ENCODE measurements at places on chromosomes 2 and 18.

- DNase-seq = no peak
Measured at GRCh38 chr18:49094979-49095632, 144.3 kb upstream of the SMAD7 start.

DNA sequence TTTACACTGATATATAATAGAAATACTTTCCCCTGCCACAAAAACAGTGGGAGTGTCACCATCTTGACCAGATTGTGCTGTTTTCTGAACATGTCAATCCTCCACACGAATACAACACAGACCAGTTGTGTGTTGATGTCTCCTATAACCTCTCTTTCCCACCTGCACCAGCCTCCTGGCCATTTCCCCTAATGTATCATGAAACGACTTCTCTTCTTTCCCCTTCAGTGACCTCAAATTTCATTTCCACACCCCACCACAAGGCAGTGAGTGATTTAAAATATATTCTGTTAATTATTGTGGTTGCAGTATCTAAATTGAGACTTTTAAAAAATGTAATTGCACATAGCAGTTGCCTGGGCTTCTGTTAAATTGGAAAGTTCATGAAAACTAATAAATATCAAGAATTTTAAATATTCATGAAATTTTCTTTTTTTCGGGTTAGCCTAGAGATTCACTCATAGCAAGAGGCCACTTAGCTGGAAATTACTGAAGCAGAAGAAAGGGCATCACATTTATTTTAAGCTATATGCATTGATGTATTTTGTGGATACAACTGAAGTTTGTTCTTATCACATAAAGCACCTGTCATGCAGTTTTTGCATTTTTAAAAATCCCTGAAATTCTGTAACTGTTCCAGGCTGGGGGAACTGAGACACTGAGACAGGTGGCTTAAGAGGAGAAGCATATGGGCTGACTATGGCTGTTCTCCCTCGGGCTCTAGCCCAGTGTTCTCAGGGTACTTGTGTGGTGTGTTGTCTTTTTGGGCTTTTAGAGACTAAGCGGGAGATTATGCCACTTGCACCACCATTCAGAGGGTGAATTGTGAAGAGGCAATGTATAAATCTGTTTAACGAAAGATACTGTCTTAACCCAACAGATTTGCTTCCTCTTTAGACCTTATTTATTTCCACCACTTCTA is 15.9 kb downstream of the FAM171B start:
- no peak for DNase-seq

DNA sequence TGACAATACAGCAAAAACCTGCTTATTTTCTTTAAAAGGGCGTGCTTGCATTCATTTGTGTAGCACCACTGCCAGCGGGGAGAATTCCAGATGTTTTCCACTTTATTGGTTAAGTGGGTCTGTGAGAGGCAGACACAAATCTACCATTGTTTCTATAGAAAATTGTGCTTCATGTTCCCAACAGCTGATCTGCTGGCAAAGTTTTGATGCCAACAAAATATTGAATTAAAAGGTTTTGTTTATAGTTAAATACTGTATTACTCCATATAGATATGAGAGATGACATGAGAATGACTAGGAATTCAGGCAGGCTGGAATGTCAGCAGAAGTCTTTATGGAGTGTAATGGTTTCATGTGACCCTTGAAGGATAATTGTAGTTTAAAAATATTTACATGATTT is 182.7 kb downstream of the MC4R start:
- no peak for DNase-seq

- DNase-seq = no peak
Measured at GRCh38 chr2:217955881-217956493, 46.8 kb downstream of the TNS1 start.

- DNase-seq = no peak
Measured at GRCh38 chr18:5463390-5463789, 80.4 kb downstream of the EPB41L3 start.

GRCh38 chr2:226832061-226832460 is 3.8 kb upstream of the RHBDD1 start:
- DNase-seq = no peak

- DNase-seq = no peak
Measured at GRCh38 chr2:43465234-43465633, 130.6 kb downstream of the THADA start.

- DNase-seq = no peak
Measured at GRCh38 chr2:118830881-118831280, 16.6 kb downstream of the EN1 start.

DNA sequence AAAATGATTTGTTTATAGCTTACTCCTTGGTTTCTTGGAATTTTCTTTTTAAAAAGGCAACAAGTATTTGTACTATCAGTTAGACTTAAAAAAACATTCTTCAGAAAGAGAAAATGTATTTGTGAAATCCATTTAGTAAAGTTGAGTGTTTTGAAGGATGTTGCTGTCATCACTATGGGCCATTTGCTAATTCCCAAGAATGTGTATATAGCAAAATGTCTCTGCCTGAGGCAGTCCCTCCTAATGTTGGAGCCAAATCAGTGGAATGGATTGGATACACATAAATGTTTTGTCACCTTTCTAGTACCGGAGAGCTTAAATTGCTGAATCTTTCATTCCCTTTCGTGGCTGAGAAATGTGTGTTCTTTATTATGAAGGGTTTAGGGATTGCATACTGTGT is 890.2 kb upstream of the ZEB2 start:
- DNase-seq = no peak

DNA sequence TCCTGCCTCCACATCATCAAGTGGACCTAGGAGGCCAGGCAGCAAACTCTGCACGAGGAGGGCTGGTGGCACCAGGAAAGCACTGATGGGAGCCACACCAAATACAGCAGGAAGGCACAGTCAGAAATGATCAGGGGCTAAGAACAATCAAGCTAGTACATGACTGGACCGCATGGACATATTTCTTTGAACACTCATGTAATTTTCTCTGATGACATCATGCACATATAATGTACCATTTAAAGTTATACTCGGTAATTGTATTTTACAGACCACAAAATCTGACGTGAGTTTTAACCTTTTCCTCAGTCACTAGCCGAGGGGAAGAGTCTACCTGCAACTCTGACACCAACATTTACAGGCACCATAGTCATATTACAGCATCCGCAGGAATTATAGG is 76.7 kb downstream of the XDH start:
- no peak for DNase-seq

Data from stimulated activated CD8-positive, alpha-beta memory T cell treated with anti-CD3 and anti-CD28 coated beads, Interleukin-7, amount 100 ng/mL, for 48 hours (primary cell).